ENCODE measurements at places on chromosomes 6 and 20.

- DNase-seq: no peak
Measured at GRCh38 chr6:69343851-69344250, 453.0 kb downstream of the LMBRD1 start.

DNA sequence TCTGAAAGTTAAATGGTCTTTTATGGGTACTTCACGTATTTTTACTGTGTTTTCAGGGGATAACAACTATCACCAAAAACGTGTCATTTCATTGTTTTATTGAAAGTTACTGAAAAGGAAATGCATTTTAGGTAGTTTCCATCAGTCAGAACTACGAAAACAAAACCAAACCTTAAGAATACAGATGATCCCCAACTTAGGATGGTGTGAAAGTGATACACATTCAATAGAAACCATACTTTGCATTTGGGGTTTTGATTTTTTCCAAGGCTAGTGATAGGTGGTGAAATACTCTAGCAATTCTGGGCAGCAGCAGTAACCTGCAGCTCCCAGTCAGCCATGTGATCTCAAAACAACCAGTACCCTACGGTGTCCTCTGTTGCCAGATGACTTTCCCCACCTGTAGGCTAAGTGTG lies 25.9 kb upstream of the EFHC1 start:
- no peak for DNase-seq

DNA sequence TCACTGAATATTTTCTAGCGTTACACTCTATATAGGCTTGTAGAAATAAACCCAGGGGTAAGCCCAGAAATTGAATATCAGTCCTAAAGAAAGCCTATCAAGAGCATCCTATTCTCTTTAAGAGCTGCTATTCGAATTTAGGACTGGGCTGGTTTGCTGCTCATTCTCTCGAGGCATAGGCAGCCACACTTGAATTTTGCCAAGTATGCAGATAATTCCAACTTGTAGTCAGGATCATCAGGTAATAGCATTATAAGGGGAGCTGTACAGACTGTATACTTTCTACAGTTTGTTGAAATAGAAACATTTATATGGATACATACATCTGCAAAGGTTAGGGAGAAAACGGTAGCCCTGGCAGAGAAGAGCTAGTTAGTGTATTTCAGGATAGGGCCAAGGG lies 2.1 kb upstream of the ZBTB2 start:
- DNase-seq: no peak

DNA sequence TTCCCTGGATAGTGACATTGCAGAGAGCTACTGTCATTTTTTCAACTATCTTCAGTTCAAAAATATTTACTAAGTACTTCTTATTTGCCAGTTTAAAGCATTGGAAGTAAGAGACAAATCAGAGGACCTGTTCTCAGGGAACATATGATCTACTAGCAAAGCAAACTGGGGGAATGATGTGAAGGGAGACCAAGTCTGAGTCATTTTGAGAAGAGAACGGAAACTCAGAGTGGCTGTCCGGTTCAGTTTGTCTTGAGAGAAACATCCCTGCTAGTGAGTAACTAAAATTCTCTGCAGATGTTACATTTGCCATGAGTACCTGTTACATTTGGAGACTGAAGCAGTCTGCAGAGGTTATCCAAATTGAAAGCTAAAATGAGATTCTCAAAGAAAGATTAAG lies 118.3 kb downstream of the KCNQ5 start:
- DNase-seq: no peak

DNA sequence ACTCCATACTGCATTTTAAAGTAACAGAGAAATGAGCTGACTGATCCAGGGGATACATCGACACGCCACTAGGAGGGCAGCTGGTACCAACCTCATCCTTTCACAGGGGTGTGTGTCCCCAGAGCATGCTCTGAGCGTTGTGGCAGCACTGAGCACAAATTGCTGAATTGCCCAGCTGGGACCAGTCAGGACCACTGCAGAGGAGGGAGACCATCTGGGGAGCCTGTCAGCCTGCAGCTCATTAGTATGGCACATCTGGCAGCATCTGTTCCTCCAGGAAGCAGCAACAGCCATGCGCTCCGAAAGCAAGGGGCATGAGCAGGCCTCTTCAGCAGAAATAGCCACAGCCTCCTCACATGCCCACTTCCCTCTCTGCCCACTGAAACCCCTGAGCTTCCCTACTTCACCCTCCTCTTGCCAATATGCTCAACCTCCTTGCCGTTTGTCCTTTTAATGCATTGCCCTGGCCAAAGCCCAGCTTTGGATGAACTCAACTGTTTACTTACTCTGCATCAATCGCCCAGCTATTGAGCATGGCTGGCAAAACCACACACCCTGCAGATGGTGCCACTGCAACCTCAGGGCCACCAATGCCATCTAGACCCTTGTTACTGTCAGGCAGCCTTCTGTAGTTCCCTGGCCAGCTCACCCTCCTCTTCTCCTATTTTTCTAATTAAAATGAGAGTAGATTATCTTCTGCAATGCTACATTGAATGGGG lies 77.6 kb upstream of the NEDD9 start:
- DNase-seq: no peak

- DNase-seq: peak; percentile 56
Measured at GRCh38 chr6:134882426-134883038, 67.4 kb downstream of the ALDH8A1 start.

DNA sequence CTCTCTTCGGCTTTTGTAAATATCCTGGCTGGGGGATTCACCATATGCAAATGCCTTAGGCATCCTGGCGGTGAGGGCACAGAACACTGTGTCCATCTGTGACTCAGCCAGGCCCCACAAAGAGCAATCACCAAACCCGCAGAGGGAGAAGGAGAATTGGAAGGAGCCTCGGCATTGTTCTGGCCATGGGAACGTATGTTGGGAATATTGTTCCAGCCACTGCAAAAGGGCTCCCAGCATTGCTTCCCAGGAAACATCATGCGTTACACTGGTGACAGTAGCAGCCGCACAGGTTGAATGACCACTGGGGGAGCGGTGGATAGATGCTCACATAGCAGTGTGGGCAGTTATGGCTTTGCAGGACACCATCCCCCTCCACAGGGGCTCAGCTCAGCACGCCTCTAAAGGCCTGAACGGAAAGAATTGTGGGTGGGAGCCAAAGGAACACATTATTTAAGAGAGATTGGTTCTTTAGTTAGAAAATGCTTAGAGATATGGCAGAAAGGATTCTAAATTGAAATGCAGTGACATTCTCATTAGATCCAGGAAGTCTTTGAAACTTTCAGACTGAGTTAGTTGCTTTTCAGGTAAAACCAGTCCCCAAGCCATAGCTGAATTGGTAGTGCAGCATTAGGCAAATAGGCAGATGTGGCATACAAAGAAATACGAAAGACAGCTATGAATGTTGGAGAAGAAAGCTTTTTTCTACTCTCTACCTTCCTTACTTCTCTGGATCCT lies 104.3 kb downstream of the RNF144B start:
- DNase-seq: no peak

GRCh38 chr6:159627939-159628338 lies 65.1 kb downstream of the SOD2 start:
- DNase-seq: no peak

DNA sequence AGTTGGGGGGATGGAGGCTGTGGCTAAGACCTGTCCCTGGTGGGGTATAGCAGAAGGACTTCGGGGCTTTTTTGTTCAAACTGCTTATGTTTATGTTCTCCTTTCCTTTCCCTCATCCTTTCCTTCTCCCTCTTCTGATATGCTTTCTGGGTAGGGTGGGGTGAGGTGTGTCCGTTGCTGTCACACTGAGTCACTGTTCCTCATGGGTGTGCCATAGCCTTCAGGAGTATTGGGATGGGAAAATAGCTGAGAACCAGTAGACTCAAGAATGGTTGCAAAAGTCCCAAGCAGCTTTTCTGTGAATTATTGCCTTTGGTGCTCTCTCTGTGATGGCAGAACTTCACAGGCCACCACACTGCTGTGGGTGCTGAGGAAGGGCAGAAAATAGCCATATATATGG lies 39.6 kb downstream of the TPD52L1 start:
- DNase-seq: no peak

GRCh38 chr6:147192278-147192911 lies 11.8 kb upstream of the STXBP5 start:
- no peak for DNase-seq

- no peak for DNase-seq
Measured at GRCh38 chr6:144888621-144889020, 603.5 kb downstream of the UTRN start.

DNA sequence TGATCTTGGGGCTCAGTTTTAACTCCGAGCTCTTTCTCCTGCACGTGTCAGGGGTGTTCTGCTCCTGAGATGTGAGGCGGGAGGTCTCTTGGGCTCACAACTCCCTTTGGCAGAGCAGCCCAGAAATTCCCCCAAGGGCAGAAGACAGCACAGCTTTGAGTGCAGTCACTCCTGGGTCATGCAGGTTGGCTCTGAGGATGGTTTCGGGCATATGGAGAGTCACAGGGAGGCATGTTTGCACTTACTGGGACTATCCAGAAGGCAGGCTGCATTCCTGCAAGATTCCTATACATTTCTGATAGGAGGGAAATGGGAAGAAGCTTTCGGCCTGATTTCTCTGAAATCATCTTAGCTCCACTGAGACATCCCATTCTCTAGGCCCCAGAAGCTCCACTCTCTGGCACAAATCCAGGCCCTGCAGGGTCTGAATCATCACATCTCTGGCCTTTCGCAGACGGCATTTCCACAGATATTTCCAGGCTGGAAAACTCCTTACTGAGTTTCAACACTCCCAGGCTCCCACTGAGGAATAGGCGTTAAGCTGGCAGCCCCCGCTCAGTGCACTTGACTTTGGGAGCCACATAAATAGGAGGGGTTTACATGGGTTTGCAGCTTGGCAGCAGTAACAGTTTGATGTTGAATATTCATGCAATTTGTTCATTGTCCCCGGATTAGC lies 39.7 kb downstream of the AGPAT4 start:
- DNase-seq: no peak

GRCh38 chr6:110053395-110054240 lies 75.5 kb downstream of the GPR6 start:
- no peak for DNase-seq

- no peak for DNase-seq
Measured at GRCh38 chr6:31878726-31879125, at the start of gene SLC44A4. TSS of gene SLC44A4 (minus strand) at chr6:31878997. CDS start at chr6:31878980, 17 bp downstream.

- no peak for DNase-seq
Measured at GRCh38 chr6:111992851-111993250, 61.1 kb upstream of the CCN6 start.

- no peak for DNase-seq
Measured at GRCh38 chr6:129494099-129494498, 215.9 kb downstream of the ARHGAP18 start.

- peak; percentile 54 for DNase-seq
Measured at GRCh38 chr6:30556906-30557682, at the start of gene PRR3. TSS of gene PRR3 (plus strand) at chr6:30557295. CDS start at chr6:30557345, 50 bp downstream.

Data from HuH-7.5 (cell line).